ENCODE measurements at places on chromosomes 11 and 22. TPM values are rescaled to one million over a fixed set of nuclear protein-coding genes. Genes with fewer than 3 reads are reported as not detected.

Gene SLC6A5
- not detected for total RNA-seq

Gene SUN2
- total RNA-seq: 143 TPM

Gene OR8G5
- not detected for total RNA-seq

Gene B4GALNT4
- 2.4 TPM for total RNA-seq

Gene CFL1
- 2,016 TPM for total RNA-seq

Gene SHISA8
- not detected for total RNA-seq

Gene INCENP
- 23.1 TPM for total RNA-seq

Gene SMDT1
- 145 TPM for total RNA-seq

Gene KCNQ1
- total RNA-seq: 42.8 TPM

Gene RIBC2
- total RNA-seq: 1.2 TPM

Gene CCDC116
- total RNA-seq: 0.49 TPM

Gene RIMBP3C
- total RNA-seq: not detected

Gene TIMM10B
- total RNA-seq: 48.6 TPM

Gene LIF
- total RNA-seq: 8.2 TPM

Gene EIF4ENIF1
- 27.1 TPM for total RNA-seq

Gene C11orf71
- 12.5 TPM for total RNA-seq

Gene GLYAT
- not detected for total RNA-seq

Gene LTO1
- total RNA-seq: 21.2 TPM

Gene OR52I1
- total RNA-seq: not detected

Gene ACRV1
- total RNA-seq: not detected

Gene TRPC6
- 1.3 TPM for total RNA-seq

Gene BIRC3
- 41.7 TPM for total RNA-seq

Gene OOSP4A
- total RNA-seq: not detected

Gene OR10A2
- not detected for total RNA-seq

Gene UCP3
- 2.4 TPM for total RNA-seq

Gene OR5B21
- total RNA-seq: not detected

Gene SLC25A1
- 194 TPM for total RNA-seq

Gene C11orf97
- total RNA-seq: not detected

Gene BTBD18
- total RNA-seq: not detected

Gene OR8D1
- not detected for total RNA-seq

Gene OTOG
- not detected for total RNA-seq

Gene MYEOV
- total RNA-seq: 8.0 TPM

Gene TECTA
- 0.24 TPM for total RNA-seq

Gene C1QTNF4
- total RNA-seq: 0.34 TPM

Gene DUSP8
- 27.2 TPM for total RNA-seq

Gene MS4A5
- total RNA-seq: not detected

Gene C11orf87
- not detected for total RNA-seq

Gene NEFH
- 0.34 TPM for total RNA-seq

Gene MUC2
- 1,472 TPM for total RNA-seq

Gene SAA1
- 11.3 TPM for total RNA-seq

Gene MDK
- total RNA-seq: 136 TPM

Gene LRP5
- 86.8 TPM for total RNA-seq

Gene DERL3
- total RNA-seq: 26.6 TPM

Gene LRRC55
- 0.45 TPM for total RNA-seq

Gene HTR3A
- 0.67 TPM for total RNA-seq

Gene OR6A2
- 0.43 TPM for total RNA-seq

Gene AIFM3
- 126 TPM for total RNA-seq

Gene CRYAB
- 100 TPM for total RNA-seq

Gene OR2AG2
- 0.21 TPM for total RNA-seq
